Liver (tissue), 10 donors: ENCODE measurements at places on chromosomes 12 and 14.

DNA sequence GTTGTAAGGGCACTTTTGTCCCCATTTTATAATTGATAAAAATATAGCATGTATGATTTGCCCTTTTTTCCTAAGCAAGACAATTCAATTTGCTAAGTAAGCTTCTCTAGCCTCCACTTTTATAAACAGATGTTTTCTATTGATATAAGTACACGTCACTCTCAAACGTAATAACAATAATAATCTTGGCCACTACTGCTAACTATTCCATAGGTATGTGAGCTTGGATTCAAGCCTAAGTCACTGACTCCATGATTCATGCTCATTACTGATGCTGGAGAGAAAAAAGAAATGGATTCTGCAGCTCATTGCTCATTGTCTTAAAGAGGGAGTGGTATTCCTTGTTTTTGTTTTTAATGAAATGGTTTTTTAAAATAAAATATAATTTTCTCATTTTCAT is 661.0 kb downstream of the GALC start:
- DNase-seq, result no peak

GRCh38 chr12:59040656-59041055 is 120.4 kb upstream of the LRIG3 start:
- DNase-seq, result no peak

GRCh38 chr14:54643696-54644176 is 76.8 kb downstream of the SAMD4A start:
- DNase-seq, result no peak

- DNase-seq, result no peak
Observed at GRCh38 chr14:44370727-44371126, 136.4 kb downstream of the FSCB start.

DNA sequence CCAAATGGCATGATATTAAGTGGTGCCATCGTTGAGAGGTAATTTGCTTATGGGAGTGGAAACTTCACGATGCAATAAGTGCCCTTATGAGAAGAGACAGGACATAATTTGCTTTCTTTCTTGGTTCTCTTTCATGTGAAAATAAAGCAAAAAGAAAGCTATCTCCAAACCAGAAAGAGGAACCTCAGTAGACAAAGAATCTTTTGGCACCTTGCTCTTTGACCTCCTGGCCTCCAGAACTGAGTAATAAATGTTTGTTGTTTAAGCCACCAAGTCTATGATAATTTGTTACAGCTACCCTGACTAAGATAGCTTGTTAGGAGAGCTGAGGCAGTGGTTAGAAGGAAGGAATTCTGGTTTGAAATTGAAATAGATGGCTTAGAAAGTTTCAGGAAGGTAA is 39.6 kb downstream of the CCER1 start:
- DNase-seq, result no peak

- no peak for DNase-seq
Observed at GRCh38 chr12:19647806-19648556, 208.7 kb downstream of the AEBP2 start.

GRCh38 chr14:67137744-67138371 is 51.4 kb upstream of the GARIN2 start:
- no peak for DNase-seq

GRCh38 chr14:102318781-102319276 is 717 bp upstream of the ZNF839 start:
- no peak for DNase-seq

DNA sequence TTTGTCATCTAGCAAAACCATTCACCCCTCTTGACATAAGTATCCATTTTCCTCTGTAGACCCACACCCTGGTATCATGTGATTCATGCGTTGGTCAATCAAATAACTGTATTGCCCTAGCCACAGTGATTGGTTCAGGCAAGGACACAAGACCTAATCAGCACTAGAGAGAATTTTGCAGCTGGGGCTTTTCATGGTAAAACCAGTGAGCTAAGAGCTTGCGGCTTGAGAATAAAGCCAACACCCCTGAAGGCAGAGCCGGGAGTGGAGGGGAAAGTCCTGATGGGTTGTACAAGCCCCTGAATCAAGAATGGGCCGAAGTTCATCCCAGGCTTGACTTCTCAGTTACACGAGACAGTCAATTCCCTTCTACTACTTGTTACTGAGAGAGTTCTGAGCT is 33.2 kb upstream of the LTBP2 start:
- no peak for DNase-seq

- DNase-seq, result no peak
Observed at GRCh38 chr12:93592641-93593406, 20.3 kb downstream of the SOCS2 start.

GRCh38 chr12:46990211-46990610 is 89.2 kb upstream of the PCED1B start:
- no peak for DNase-seq

GRCh38 chr12:464484-465267 is 4.9 kb downstream of the B4GALNT3 start:
- DNase-seq, result no peak

DNA sequence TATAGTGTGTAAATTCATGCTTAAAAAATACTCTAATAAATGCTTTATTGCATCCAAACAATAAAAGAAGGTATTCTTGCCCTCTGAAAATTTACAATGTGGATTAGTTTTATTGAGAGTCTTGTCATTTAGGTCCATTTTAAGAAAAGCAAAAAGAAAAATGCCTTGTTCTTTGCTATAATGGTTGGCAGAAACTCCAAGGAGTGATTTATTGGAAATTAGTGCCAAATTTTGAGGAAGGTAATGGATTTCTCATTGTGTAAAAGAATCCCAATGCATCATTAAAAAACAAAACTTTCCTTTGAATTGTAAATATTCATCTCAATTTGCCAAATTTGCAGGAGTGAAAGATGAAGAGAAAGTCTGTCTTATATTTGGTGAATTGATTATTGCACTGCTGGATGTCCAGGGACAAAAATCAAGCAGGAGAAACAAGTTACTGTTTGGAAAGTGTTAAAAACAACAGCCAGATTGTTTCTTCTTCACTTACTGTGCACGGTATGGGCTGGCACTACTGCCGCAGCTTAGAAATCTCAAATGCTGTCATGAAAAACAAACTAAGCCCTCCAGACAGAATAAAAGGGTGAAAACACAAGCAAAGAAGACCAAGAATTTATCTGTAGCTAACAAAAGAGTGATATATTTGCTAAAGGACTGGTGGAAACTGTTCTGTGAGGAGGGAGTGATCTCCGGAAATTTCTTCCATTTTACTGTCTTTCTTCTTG is 511.7 kb downstream of the TMTC2 start:
- no peak for DNase-seq
